ENCODE measurements at places on chromosomes 7 and 10. TPM values are rescaled to one million over a fixed set of nuclear protein-coding genes. Genes with fewer than 3 reads are reported as not detected.

The FAM25A gene
- polyA plus RNA-seq, result not detected

The AZGP1 gene
- 21.4 TPM for polyA plus RNA-seq

The PTPN20 gene
- 0.17 TPM for polyA plus RNA-seq

The ATOH7 gene
- polyA plus RNA-seq, result 1.4 TPM

The NCAPG2 gene
- polyA plus RNA-seq, result 34.1 TPM

The TMEM225B gene
- polyA plus RNA-seq, result 2.7 TPM

The ASAH2 gene
- 0.31 TPM for polyA plus RNA-seq

The ACTL6B gene
- 101 TPM for polyA plus RNA-seq

The AP3M1 gene
- polyA plus RNA-seq, result 23.6 TPM

The LIPN gene
- not detected for polyA plus RNA-seq

The SH2D4B gene
- not detected for polyA plus RNA-seq

The ARL3 gene
- polyA plus RNA-seq, result 33.2 TPM
